ENCODE measurements at places on chromosomes 5 and 9.

- peak; percentile 44 for DNase-seq
These were observed 11.3 kb downstream of the RGS14 start for GRCh38 chr5:177368869-177369644.

DNA sequence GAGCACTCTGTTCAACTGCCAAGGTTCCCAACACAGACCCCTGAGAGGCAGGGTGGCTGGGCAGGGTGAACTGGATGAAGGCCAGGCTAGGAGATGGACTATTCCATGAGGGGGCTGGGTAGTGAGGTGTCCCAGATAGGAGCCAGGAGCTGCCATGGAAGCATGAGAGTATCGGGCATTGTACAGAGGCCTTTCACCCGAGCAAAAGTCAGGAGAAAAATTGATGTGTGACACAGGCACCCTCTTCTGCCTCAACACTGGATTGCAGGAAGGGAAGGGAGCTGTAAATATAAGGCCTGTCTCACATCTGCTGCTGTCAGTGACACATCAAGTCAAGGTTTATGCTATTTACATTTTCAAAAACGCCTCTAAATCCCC is 74.6 kb downstream of the UBAP1 start:
- no peak for DNase-seq

DNA sequence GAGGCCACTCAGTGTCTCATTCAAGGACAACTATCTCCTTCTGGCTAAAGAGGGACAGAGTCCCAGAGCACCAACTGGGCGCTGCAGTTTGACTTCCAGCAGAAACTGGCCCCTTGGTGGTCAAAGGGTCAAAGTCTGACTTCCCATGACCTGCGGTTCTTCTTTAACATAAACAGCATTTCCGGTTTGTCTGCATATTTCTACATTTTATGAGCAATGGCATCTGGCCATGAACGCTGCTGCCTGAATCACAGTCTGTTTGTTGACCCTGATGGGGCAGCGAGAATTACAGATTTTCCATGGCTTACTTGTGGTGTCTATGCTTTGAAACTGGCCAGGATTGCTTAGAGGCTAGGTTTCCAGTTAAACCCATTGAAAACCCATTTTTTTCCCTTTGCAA is 1.3 kb downstream of the TNFSF15 start:
- DNase-seq = no peak

GRCh38 chr5:161009194-161009593 is 157.2 kb upstream of the ATP10B start:
- no peak for DNase-seq

- no peak for DNase-seq
These were observed 343.8 kb upstream of the CHD1 start for GRCh38 chr5:99272576-99272975.

- DNase-seq = no peak
These were observed 41.0 kb upstream of the TMEM252 start for GRCh38 chr9:68581696-68582095.

GRCh38 chr5:170444969-170445505 is 55.9 kb upstream of the KCNMB1 start:
- no peak for DNase-seq

GRCh38 chr5:160378330-160378729 is 7.9 kb upstream of the C1QTNF2 start:
- no peak for DNase-seq

- no peak for DNase-seq
These were observed 2002.9 kb upstream of the NUDT12 start for GRCh38 chr5:105565531-105565930.

DNA sequence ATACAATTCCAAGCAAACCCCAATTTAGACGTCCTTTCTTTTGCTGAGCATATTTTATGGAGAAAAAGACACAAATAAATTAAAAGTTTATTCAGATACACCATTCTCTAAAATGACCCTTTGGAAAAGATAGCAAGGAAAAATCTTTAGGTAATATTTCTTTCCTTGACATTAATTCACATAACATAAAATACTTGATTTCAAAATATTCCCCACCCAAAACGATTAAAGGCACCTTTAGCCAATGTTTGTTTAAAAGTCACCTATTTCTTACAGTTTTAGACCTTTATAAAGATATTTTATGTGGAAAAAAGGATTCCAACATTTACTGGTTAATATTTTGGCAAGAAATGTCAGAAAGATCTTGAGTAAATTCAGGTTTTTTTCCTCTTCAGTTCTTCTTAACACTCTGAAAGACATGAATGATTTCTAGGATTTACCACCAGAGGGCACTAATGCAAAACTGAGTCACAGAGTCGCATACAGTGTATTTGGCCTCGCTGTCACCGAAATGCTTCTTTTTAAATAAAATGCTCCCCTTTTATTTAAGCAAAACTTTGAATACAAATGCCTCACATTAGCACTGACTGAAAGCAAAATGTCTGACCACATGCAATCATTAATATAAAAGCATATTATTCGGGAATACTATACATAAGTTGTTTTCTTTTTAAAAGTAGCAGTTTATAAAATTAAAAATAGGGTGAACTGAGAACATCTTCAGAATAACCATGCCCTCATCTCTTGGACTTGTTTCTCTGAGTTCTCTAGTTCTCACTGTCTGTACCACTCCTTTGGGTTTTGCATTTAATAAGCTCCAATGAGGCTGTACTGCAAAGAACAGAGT is 122.5 kb downstream of the SLC1A3 start:
- no peak for DNase-seq

DNA sequence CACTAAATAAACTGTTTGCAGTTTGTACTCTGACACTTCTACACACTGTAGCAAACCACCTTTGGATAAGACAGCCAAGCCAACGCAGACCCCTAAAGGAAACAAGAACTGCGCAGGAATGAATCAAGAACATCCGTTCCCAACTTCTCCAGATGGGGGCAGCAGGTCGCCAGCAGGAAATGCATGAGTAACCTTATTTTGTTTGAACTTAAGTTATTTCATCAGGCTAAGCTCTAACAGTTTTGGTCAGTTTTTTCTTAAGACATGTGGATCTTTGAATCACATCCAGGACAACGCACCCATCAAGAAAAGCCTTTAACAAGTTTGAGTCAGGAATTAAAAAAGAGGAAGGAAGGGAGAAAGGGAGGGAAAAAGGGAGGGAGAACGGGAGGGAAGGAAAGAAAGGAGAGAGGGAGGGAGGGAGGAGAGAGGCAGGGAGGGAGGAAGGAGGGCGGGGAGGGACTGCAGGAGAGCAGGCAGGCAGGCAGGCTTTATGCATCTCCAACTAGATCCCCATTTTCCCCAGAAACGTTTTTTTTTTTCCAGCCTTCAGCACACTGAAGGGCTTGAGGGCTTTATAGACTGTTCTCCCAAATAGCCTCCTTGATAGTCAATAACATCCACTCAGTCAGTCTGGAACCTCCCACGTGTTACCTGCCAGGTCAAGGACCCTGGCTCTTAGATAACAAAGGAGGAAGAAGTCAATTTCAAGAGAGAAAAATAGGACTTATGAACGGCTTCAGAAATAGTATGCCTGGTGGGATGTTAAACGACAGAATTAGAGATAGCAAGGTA is 22.2 kb downstream of the BHMT start:
- DNase-seq = peak; percentile 64

DNA sequence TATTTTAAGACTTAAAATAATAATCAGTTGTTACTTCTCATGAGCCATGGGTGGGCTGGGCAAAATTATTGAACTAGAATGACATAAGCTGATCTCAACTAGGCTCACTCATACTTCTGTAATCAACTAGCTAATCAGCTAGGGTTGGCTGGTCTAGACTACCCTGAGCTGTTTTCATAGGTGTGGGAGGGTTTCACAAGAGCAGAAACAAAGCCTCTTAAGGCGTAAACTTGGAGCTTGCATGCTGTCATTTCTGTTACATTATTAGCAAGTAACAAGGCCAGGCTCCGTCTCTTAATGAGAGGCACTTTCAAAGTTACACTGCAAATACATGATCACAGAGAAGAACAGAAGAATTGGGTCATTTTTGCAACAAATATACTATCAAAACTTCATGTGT is 57.2 kb upstream of the GHR start:
- no peak for DNase-seq

- no peak for DNase-seq
These were observed 757 bp downstream of the ANKRD34B start for GRCh38 chr5:80569086-80569960.

DNA sequence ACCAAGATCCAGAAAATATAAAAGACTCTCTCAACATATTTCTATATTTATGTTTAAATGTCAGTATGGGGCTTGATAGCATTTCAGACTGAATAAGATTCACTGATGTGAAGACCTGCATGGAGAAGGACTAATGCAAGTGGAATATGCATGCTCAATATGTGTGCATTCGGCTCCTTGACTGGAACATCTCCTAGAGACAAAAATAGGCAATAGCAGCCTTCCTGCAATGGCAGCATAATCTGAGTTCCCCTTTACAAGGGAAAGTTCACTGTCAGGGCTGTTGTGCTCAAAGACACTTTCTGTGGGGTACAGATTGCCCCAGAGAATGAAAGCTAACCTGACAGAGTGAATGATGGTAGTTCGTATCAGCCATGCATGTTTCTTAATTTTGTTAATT is 42.4 kb downstream of the STARD4 start:
- no peak for DNase-seq

DNA sequence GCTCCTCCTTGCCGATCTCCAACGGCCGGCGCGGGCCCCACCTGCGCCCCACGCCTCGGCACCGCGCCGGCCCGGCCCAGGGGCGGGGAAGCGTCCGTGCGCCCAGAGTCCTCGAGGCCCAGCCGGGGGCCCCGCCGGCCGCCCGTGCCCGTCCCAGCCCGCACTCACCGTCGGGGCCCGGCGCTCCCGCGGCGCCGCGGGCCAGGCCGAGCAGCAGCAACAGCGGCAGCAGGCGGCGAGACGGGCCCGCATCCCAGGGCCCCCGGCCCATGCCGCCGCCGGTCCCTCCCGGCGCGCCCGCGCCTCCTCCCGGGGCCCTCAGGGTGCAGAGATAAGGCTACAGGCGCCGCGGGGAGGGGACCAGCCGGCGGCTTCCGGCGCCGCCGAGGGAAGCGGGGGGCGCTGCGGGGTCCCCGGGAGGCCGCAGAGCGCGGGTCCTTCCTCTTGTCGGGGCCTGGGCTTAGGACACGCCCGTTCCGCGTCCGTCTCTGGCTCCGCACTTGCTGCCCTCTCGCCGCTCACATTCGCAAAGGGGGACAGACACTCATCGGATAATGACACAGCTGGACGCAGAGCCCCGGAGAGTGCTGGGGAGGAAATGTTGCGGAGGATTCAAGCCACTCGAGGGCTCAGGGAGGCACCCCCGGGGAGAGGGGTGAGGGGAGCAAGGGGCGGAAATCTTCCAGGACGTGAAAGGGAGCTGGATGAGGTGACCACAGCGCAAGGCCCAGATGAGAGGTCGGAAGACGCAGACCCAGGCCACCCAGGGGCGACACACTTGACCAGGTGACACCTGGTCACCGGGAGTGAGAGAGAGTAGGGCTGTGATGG is at the start of gene SUSD1:
Gene SUSD1 (minus strand): TSS at position 333 of the 831 bp plus-strand sequence. CDS start 62 bp downstream, at position 271.
- peak; percentile 63 for DNase-seq

- peak; percentile 32 for DNase-seq
These were observed 18.0 kb downstream of the POLR1E start for GRCh38 chr9:37503736-37504135.

DNA sequence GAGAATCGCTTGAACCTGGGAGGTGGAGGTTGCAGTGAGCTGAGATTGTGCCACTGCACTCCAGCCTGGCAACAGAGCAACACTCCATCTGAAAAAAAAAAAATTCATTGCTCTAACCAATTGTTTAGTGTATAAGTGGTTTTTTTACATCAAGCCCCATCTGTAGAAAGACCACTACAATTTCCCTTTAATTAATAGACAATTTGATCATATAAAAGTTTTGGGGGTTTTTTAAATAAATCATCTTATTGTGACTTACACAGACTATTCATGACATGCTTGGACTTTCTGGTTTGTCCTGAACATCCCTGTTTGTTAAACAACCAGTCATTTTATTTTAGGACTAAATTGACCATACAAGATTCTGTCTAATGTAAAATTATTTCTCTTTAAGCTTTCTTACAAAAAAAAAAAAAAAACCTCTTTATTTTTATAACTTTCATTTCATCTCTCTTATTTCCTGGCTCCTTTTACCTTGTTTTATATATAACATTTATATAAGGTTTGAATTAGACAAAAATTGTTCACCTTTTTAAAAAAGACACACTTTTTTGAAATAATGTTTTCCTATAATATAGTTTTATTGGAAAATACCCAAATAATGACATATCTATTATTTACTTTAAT is 9.8 kb upstream of the FANCC start:
- DNase-seq = no peak

DNA sequence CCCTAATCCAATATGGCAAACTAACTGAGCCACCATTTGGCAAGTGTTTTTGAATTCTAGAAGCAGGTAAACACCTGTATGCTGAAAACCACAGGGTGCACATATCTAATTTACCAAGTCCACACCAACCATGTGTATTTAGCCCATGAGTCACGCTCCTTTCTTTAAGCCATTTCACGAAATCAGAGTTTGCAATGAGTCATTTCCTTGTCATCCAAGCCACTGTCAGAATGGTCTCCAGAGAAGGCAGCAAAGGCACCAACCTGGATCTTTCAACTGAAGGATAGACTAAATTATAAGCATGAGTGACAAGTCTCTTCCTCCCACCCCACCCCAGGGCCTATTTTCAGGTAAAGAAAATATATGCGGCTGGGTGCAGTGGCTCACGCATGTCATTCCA is 110.0 kb downstream of the PAX5 start:
- no peak for DNase-seq

DNA sequence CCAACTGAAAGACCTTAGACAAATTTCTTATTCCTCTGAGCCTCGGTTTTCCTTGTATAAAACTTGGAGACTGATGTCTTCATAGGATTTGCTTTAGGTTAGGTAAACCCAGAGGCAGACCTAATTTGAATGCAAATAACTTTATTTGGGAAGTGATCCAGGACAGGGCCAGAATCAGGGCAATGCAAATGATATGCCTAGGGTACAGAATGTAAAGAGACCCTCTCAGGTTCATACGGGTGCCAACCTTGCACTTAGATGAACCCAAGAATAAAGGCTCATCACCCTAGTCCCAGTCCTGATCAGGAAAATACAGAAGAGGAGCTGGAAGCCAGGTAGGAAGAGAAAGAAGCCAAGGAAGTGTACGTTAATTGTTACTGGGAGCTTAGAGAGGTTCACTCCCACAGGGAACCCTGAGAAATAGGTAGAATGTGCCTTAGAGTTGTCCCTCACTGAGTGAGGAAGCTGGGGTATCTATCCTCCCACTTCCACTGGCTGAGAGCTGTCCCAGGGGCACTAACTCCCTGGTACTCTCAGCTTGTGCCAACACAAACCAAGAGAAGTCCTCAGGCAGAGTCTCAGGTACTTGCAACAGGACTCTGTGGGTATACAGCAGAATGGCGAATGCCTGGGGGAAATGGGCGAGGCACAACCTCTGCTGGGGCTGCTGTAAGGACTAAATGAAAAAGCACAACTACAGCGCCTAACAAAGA is 3.1 kb upstream of the HK3 start:
- DNase-seq = no peak

DNA sequence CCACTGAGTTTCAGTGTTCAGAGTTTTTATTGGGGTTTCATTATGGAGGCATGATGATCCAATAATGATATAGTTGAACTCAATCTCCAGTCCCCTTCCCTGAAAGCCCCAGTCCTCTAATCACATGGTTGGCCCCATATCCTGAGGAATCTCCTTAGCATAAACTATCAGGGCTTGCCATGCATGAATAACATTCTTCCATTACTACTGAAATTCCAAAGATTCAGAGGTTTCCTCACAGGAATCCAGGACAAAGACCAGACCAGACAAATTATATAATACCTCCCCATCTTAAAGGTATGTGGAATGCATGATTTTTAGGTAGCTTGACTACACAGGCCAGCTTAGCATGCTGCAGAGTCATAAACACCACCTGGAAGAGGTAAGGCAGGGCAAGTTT is 15.5 kb upstream of the LRRTM2 start:
- DNase-seq = no peak

GRCh38 chr5:59185757-59186385 is 603.0 kb downstream of the RAB3C start:
- DNase-seq = no peak

- no peak for DNase-seq
These were observed 12.6 kb downstream of the MGAT1 start for GRCh38 chr5:180790020-180790419.

Measured in activated T-cell treated with anti-CD3 and anti-CD28 coated beads, Interleukin-2, amount 50 U/mL, for 1 hour (primary cell).